ENCODE measurements at places on chromosomes 13 and 19.

GRCh38 chr13:94708031-94708859 lies 4.1 kb downstream of the SOX21 start:
- DNase-seq, result no peak

DNA sequence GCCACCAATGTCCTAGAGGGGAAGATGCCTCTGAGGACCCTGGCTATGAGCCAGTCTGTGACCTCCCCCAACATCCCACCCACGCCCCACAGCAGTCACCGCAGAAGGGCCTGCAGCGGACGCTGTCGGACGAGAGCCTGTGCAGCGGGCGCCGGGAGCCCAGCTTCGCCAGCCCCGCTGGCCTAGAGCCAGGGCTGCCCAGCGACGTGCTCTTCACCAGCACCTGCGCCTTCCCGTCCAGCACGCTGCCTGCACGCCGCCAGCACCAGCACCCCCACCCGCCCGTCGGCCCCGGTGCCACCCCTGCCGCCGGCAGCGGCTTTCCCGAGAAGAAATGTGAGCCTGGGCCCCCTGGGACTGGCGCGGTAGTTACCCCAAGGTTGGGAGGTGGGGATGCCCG lies 30.6 kb downstream of the DPF1 start:
- no peak for DNase-seq

DNA sequence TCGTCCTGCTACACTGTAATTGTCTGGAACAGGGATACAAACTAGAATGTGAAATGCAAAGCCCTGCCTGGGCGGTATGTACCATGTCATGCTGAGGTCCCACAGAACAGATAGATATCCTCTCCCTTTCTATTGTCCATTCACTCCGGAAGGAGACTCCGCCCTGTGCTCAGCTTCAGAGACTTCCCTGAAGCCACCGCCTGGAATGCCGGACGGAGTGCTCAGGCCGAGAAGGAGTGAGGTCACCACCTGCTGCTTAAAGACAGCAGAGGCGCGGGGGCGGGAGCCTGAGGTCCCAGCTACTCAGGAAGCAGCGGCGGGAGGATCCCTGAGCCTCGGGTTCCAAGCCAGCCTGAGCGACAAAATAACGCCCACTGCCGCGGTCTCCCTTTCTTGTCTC lies 890 bp upstream of the ZNF611 start:
- DNase-seq, result no peak

DNA sequence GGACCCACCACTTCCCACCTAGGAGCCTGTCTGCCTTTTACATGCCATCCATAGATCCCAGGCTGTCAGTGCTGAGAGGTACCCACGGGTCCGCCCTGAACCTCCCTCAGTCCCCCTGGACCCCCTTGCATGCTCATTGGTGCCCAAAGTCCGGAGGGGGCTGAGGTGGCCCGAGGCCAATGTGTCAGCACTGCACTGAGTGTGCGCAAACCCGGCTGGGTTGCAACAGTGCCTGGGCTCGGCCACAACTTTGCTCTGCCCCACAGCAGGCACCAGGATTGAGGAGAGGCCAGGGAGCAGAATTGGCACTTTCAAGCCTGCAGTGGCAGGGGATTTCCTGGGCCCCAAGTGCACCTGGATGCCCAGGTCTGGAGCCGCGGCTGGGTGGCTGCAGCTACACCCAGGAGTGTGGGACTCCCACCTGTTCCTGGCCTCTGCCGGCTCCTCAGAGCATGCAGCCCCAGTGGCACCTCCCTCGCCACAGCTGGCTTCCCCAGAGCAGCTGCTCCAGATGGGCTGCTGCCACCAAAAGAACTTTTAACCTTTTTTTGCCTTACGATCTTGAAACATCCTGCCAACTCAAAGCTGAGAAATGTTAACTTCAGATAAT lies 837.0 kb downstream of the SLITRK6 start:
- no peak for DNase-seq

DNA sequence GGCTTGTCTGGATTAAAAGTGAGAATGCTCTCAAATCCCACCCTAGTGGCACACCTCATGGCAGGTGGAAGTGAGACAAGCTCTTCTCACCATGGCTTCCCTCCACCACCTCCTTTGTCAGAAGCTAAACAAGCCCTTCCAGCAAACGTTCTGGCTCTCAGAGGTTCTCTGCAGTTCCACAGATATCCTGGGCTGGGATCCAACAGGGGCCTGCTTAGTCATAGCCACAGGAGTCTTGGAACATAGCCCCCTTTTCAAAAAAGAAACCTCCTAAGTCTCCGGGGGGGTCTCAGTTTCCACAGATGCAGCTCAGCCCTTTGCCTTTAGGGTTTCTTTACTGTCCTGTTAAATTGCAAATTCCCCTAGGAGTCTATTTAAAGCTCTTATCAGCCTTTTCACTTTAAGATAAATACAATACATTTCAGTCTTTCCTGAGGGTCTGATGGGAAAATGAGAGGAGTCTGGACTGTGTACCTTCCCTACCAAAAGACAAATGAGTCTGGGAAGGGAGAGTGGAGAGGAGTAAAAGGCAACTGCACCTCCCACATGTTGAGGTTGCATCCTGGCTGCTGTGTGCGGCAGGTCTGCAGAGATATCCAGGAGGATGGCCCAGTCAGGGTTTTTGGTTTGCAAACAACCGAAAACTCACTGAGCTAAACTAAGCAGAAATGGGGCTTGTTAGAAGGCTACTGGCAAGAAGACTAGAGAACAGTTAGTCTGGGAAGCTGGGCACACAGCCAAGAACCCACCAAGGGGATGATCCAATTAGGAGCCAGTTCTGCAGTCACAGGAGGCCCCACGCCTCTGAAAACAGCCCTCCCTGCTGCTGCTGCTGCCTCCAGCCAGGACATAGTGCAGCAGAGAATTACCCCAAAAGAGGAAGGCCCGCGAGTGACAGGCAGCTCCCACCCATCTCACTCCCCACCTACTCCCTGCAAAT lies 41.4 kb upstream of the SERP2 start:
- no peak for DNase-seq

DNA sequence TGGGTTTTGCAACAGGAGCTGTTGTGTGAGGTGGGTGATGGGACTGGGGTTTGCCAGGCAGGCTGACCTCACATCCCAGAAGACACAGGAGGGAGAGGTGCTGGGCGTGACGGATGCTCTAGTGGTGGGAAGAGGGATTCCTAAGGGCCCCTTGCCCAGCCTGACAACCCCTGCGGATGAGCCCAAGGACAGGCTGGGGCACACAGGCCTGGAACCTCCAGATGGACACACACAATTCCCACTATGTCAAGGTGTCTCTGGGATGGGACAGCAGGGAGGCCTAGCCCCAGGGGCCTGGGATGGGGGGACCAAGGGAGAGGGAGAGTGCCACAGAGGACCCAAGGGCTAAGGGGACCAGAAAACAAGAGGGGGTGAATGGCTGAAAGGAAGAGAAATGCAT lies 191.5 kb downstream of the ZNF536 start:
- no peak for DNase-seq

Measured in activated CD4-positive, alpha-beta T cell treated with anti-CD3 and anti-CD28 coated beads, Interleukin-2, amount 50 U/mL, for 1 hour (primary cell).